Dermis microvascular lymphatic vessel endothelial cell (primary cell): ENCODE measurements at places on chromosomes 1 and 21. TPM values are rescaled to one million over a fixed set of nuclear protein-coding genes. Genes with fewer than 3 reads are reported as not detected.
A peak's percentile ranks its signal among the peaks of the same experiment; 100 is the strongest.

SAMSN1 gene
- 0.13 and 0.26 TPM in 2 replicates for total RNA-seq

HSF2BP gene
- total RNA-seq, result 0.26 and 0.38 TPM in 2 replicates

DNA sequence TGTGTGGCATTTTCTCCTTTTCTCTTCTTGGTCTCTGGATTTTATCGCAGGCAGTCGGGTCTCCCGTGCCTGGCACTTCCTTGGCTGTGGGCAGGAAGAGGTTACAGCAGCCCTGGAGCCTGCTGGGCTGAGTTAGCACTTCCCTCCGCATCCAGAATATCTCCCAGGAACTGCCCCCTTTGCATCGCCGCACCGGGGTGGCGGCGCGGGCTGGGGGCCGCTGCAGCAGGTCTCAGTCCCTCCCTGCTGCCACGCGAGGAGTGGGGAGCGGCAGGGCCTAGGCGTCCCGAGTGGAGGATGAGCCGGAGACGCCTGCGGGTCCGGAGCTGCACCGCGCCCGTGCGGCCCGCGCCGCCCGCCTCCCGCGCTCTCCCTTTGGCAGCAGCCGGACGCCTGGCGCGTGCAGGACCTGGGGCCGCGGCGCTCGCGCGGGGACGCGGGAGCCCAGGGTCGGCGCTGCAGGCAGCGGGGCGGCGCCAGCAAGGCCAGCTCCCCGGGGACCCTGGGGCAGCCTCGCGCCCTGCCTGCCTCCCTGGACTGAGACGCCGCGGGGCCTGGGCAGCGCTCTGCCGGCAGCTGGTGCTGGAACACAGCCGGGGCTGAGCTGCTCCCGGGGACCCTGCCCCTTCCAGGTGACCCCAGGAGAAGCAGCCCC, 192.8 kb downstream of the PRDM2 start:
- DNase-seq, result no peak

DNA sequence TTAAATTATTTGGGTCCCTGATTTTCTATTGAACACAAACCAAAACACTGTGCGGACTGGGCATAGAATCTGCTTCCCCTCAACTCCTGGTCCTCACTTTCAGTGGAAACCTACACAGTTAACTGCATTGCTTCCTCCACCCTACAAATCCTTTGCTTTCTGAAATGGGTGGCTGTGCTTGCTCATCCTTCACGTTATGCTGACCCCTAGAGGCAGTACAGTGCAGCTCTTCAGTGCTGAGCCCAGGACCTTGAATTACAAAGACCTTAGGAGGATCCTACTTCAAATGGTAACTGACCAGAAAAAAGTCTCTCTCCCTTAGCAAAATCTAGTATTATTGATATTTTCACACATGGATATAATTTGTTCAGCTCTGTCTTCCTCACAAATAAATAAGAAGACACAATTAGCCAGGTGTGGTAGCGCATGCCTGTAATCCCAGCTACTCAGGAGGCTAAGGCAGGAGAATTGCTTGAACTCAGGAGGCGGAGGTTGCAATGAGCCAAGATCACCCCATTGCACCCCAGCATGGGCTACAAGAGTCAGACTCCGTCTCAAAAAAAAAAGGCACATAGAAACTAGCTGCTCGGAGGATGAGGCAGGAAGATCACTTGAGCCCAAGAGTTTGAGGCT, 63.4 kb upstream of the L1TD1 start:
- peak; percentile 61 for DNase-seq

GRCh38 chr1:164702216-164702615, 143.2 kb downstream of the PBX1 start:
- no peak for DNase-seq

DNA sequence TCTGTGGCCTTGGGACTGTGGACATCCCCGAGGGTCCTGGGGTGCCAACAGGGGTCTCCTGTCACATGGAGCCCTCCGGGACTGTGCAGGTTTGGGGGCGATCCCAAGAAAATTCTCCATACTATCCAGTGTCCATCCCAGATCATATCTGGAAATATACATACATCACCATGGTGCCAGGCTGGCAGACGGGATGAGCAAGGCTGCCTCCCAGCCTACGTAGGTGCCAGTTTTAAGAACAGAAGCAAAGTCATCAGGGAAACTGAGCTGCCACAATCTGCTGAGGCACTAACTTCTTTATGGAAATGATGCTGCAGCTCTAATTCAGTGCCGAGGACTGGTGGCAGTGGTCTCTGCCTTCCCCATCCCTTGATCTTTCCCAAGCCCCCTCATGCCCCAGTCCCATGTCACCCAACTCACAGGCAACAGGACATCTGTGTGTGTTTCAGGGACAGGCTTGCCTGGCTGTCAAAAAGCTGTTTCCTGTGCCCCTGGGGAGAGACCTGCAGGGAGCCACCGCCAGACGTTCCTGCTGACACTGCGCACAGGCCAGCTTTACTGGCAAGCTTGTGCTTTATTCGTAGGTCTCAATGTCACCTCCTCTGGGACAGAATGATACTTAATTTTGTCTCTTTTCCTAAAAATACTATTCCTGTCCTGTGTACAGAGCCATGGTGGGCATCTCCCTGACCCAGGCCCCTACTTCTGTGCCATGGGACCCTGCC, 15.5 kb downstream of the TEX35 start:
- DNase-seq, result no peak

DNA sequence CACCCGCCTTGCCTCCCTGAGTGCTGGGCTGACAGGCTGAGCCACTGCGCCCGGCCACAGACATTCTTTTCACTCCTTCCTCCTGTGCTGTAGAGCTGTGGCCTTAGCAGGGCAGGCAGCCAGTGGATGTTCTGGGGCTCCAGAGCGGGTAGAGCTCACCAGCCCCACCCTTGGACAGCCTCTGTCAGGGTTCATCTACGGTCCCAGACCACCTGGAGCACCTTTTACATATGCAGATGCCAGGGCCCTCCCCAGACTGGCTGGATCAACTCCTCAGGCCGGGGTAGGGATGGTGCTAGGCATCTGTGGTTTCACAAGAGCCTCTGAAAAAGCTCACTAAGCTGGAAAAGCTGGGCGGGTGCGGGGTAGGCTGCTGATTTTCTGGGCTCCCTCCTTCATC, 4.6 kb downstream of the ATP13A2 start:
- DNase-seq, result no peak

GRCh38 chr1:156128308-156128653, 13.8 kb downstream of the LMNA start:
- no peak for DNase-seq

DNA sequence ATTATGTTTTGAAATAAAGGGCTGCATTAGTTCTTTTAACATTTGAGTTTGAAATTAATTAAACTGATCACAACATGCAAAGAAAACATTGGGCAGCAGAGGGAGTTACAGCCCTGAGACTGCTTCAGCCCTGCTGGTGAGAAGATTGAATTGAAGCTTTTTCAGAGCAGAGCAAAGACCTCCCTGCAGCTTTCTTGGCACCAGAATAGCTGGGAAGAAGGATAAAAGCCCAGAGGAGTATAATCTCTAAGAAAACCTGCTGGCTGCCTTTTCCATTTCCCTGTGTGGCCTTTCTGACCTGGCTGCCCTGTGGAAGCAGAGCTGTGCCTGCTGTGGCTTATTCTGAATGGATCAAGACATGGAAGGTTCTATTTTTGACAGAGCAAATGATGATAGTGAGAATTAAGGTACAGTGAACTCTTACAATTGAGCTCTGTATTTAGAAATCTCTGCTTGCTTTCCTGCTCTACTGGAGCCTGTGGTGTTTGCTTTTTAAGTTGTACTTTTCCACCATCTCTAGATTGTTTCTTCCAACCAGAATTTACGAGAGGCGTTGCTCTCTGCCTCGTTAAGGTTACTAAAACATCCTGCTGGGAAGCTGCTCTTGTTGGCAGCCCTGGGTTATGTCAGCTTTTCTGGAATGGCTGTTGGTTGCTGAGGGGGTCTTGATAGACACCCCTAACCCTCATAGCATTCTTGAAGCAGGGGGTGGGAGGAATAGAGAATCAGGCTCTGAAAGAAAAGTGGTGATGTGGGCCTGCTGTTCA, 9.9 kb downstream of the SNRPE start:
- peak; percentile 69 for DNase-seq

- no peak for DNase-seq
Observed at GRCh38 chr1:43789604-43790550, 82.5 kb downstream of the ST3GAL3 start.

GRCh38 chr1:52677076-52677806, 20.9 kb downstream of the COA7 start:
- DNase-seq, result no peak

- no peak for DNase-seq
Observed at GRCh38 chr21:19026911-19027310, 623.3 kb upstream of the TMPRSS15 start.

DNA sequence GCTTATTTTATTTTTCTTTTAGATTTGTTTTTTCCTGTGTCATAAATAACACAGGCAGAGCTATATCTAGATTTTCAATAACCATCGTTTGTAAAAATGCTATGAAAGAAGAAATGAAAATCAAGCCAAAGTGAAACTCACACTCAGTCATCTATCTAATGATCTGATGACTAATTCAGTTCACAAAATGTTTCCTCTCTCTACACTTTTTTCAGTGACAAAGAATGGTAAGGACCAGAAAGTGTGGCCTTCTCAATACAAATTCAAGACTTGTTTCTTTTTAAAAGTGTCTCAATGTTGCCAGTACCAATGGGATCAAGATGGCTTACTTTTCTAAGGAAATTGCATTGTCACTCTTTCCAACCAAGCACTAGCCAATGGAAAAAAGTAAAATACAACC, 282.8 kb upstream of the PKN2 start:
- DNase-seq, result no peak

DNA sequence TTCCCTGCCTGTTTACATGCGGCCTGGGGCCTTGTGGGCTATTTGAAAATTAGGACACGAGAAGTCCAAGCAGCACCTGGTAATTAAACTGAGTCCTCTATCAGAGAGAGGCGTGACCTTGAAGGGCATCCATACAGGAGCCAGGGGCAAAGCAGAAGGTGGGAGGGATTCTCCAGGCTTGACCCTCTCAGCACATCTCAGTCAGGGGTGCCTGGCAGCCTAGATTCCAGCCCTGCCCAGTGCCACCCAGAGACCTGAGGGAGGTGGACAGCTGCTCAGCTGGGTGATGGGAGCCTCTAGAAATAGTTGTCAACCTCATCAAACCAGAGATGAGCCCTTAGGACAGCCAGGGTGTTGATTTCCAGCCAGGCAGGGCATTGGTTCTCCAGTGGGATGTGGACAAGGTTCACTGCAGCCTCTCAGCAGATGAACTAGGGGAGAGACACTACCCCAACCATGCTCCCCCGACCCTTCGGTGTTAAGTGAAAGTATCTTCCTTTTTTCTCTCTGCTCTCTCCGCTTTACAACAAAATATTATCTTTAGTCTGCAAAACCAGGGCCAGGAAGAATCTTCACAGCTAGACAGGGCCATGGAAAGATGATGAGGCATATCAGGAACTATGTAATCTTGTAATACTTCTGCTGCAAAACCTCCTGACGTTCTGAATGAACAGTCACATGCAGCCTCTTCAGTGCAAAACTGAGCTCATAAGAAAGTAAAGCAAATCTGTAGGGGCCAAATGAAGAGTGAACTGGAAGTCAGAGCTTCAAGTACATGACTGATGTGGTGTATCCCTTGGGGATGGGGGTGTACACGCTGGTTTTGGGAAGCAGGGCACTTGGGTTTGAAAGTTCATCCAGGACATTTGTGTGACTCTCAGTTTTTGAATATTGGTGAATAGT, 35.9 kb upstream of the ATP5PO start:
- DNase-seq, result no peak

- DNase-seq, result no peak
Observed at GRCh38 chr1:27559466-27560030, 44.4 kb downstream of the AHDC1 start.
